Heart left ventricle (tissue), 16 donors: ENCODE measurements at places on chromosomes 12 and 14.

GRCh38 chr14:74568911-74569310 is 43.1 kb downstream of the LTBP2 start:
- no peak overlapping the region for H3K4me3 ChIP-seq
- H3K27ac ChIP-seq: no peak overlapping the region
- H3K4me1 ChIP-seq: peaks cover 54% of the 10 kb centered on the region
- no peaks in the 10 kb centered on the region for H3K36me3 ChIP-seq

DNA sequence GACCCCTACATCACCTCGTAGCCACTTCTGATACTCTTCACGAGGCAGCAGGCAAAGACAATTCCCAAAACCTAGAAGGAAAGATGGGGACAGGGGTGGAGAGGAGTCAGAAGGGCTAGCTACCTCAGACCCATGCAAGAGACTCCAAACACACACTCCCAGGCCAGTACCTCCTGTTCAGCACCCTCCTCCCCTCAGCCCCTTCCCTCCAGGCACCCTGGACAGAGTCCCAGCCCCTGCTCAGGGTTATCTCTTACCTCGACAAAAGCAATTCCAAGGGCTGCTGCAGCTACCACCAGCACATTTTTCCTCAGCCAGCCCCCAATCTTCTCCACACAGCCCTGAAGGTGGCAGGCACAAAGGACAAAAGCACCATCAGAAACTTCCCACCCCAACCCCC is 3.3 kb downstream of the CD63 start:
- H3K36me3 ChIP-seq: peaks cover 21% of the 10 kb centered on the region
- H3K4me3 ChIP-seq: no peak overlapping the region
- no peaks in the 10 kb centered on the region for H3K27me3 ChIP-seq

- H3K36me3 ChIP-seq: peaks cover 3% of the 10 kb centered on the region
- H3K27ac ChIP-seq: no peak overlapping the region
- H3K27me3 ChIP-seq: no peaks in the 10 kb centered on the region
- DNase-seq: no peak
- no peaks in the 10 kb centered on the region for H3K4me1 ChIP-seq
These were observed 35.3 kb downstream of the NUBPL start for GRCh38 chr14:31596342-31597095.

DNA sequence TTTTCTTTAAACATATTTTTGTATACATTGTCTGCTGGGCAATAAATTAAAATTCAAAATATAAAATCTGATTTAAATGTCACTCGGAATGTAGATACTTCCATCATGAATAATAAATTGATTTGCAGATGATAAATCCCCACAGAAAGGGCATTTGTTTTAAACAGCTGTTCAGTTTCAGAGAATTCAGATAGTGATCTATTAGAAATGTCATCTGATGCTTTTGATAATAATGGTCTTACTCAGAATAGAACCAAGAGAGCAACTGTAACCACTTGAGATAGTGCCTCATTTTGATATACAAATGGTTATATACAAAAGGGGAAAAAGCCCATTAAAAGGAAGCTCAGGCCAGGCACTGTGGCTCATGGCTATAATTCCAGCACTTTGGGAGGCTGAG is 43.4 kb downstream of the CDK17 start:
- no peaks in the 10 kb centered on the region for H3K27me3 ChIP-seq
- no peak overlapping the region for H3K4me3 ChIP-seq
- peaks cover 31% of the 10 kb centered on the region for H3K4me1 ChIP-seq
- no peak for DNase-seq
- H3K36me3 ChIP-seq: no peaks in the 10 kb centered on the region
